GM12891 (cell line): ENCODE measurements at places on chromosomes 1 and 21.

DNA sequence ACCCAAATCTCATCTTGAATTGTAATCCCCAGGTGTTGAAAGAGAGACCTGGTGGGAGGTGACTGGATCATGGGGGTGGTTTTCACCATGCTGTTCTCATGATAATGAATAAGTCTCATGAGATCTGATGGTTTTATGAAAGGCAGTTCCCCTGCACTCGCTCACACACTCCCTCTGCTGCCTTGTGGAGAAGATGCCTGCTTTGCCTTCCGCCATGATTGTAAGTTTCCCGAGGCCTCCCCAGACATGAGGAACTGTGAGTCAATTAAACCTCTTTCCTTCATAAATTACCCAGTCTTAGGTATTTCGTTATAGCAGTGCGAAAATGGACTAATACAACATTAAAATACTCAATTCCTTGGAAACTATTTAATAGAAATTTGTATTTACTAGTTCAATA, 99.2 kb downstream of the PROX1 start:
- no peak for DNase-seq

DNA sequence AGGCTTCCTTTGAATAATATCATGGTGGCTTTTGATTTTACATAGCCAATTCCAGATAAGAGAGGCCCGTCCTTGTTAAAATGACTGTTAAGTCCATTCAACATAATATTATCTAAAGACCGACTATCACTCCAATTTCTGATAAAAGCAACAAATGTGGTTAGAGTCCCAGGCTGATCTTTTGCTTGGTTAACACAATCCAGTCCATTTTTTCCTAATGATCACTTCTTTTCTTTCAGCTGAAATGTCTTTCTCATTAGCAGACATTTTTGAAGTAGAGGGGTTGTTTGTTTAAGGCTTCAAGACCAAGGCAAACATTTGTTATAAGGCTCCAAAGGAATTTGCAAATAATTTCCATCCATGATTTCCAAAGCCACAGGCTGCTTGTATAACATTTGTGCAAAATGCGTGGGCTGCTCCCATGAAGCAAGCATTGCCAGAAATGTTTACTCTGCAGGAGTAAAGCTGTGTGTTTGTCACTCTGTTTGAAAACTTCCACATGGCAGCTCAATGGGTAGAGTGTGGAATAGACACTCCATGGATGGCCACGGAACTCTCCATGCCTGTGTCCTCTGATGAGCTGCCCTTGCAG, 111.5 kb downstream of the PSMG1 start:
- no peak for DNase-seq

GRCh38 chr1:175470078-175470477, 273.3 kb downstream of the TNR start:
- no peak for DNase-seq

DNA sequence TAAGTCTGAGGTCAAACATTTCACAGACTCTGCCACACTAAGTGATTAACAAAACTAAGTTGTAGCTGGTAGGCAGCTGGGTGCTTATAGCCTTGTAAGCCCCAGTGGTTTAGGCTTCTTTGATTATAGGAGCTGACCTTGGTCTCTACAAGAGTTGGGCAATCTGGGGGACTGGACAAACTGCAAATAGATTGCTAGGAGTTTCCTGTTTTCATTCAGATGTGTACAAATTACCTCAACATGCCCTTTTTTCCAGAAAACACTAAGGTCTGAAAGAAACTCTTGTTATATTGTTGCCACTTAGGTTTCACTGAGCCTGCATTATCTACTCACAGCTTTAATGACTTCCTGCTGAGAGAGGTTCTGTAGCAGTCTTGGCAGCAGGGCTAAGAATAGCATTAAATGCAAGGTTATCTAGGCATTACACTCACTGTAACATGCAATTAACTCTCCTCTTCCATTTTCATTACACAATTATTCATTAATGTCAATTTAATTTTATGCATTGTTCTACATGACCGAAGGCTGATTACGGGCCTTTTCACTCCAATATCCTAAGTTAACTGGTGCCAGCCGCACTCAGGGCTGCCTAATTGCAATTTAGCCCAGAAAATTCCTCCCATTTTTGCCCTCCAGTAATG, 314.0 kb downstream of the LMO4 start:
- no peak for DNase-seq

DNA sequence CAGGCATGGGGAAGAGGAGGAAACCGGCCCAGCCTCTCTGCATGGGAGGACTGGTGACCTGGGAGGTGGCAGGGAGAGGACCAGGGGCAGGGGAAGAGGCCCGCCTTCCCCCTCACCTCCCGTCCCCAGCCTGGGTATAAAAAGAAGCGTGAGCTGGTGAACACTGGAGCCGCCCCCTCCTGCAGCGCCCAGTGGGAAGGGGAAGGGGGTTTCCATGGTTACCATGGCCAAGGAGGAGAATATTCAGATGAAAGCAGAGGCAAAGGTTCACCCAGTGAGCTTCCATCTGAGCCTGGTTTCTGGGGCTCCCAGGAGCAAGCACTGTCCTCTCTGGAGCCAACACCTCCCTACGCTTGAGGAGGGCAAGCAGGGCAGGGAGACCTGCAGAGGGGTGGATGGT, 54.9 kb downstream of the ACOT7 start:
- DNase-seq, result no peak

GRCh38 chr21:45923146-45923545, 58.4 kb upstream of the COL6A1 start:
- DNase-seq, result no peak

DNA sequence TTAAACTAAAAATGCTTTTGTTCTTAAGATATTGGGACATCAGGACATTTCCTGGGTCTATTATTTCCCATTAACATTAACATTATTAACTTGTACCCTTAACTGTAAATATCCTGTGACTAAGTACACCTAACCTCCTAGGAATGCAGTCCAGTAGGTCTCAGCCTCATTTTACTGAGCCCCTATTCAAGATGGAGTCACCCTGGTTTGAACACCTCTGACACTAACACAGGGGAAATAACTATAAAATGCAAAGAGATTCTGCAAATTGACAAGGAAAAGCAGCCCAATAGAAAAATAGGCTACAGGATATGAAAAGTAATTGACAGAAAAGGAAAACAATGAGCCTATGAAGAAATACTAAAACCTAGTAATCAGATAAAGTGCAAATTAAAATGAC, 11.6 kb upstream of the NCMAP start:
- DNase-seq, result no peak

DNA sequence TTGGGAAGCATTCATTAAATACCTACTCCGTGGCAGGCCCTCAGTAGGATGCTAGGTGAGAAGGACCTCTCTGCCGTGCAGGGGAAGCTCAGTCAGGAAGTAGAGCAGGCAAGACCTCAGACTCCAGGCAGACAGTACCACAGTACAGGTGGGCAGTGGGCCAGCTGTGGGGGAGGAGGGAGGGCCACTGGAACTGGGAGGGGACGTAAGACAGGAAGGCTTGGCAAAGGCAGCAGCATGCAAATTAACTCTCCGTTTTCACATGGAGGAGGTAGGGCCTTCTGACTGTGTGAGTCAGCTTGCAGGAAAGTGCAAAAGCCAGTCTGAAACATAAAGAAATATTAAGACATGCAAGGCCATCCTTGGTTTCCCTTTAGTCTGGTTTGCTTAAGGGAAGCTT, 157.7 kb downstream of the TRIM33 start:
- peak; percentile 32 for DNase-seq

DNA sequence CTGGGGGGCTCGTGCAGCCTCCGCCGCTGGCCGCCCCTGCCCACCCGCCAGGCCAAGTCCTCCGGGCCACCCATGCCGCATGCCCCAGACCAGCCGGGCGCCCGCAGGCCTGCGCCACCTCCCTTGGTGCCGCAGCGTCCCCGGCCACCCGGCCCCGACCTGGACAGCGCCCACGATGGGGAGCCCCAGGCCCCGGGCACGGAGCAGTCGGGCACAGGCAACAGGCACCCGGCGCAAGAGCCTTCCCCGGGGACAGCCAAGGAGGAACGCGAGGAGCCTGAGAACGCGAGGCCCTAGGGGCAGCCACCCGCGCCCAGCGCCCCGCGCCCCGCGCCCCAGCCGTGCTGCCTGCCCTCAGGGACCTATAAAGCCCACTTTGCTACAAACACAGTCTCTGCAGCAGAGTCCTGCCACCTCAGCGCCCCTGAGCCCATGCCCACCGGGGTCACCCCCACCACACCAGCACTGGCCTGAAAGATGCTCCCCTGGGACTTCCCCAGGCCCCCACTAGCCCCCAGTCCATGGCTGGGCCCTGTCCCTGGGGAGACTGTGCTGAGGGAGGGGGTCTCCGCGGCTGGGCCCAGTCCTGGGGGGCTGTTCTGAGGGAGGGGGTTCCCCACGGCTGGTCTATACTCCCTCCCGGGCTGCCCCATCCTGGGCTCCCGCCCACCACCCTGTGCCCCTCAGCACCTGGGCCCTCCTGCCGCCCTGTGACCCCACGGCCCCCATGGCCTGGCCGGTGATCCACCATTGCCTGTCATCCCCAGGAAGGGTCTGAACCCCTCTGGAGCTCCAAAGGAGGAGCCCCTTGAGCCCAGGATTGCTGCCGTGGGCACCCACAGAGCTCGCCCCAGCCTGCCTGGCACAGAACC, 8.6 kb downstream of the TNFRSF18 start:
- DNase-seq, result no peak

DNA sequence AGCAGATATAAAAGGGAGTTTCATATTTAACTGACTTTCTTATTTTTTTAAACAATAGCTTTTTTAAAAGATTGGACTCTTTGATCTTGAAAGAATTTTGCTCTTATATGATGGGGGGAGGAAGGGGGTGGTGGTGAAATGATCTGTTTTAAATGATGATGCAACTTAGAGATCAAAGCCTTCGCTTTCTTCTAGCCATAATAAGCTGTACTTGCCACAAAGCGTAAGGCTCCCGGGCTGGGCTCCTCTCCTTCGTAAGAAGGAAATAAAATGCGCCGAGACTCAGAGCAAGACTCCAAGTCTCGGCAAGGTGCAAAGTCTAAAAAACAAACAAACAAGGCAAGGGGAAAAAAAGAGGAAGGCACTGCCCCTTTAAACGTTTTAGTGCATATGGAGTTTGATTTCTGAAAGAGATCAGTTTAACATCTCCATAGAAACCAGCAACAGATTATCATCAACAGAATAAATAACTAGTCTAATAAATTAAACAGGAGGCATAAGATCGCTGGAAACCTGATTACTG, 3.3 kb downstream of the CASZ1 start:
- DNase-seq, result no peak

- no peak for DNase-seq
Measured at GRCh38 chr1:86277936-86278335, 118.2 kb downstream of the ODF2L start.

DNA sequence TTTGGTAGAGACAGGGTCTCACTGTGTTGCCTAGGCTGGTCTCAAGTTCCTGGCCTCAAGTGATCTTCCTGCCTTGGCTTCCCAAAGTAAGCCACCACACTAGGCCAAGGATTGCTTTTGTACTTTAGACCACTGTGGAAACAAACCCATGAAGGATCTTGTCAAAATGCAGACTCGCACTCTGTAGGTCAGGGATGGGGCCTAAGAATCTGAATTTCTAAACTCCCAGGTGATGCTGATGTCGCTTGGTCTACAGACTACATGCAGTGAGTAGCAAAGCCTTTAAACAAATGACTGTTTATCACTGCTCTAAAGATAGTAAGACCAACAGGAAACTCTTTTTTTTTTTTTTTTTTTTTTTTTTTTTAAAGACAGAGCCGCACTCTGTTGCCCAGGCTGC, 54.1 kb upstream of the MUTYH start:
- DNase-seq, result no peak

GRCh38 chr1:51309291-51309690, 21.1 kb downstream of the TTC39A start:
- no peak for DNase-seq

GRCh38 chr1:108077991-108078390, 113.0 kb upstream of the VAV3 start:
- DNase-seq, result no peak

DNA sequence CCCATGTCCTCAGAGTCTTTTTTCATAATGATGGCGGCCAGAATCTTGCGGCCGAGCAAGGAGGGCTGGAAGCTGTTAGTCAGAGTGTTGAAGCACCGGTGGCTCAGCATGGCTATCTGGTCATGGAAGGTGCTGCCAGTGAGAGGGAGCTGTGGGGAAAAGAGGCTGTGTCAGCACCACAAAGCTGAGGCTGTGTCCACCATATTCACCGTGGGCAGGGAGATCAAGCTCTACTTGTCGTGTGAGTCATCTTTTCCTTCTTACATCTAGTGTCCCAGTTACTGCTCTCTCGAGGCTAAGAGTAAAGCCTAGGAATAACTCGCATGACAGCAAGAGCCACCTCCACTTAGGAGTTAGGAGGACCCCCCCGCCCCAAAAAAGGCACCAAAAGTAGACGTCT, 18.2 kb downstream of the ADAR start:
- DNase-seq, result no peak

- DNase-seq, result no peak
Measured at GRCh38 chr1:95058974-95059373, 13.8 kb downstream of the ALG14 start.

GRCh38 chr1:177920091-177920490, 49.8 kb downstream of the SEC16B start:
- DNase-seq, result no peak

DNA sequence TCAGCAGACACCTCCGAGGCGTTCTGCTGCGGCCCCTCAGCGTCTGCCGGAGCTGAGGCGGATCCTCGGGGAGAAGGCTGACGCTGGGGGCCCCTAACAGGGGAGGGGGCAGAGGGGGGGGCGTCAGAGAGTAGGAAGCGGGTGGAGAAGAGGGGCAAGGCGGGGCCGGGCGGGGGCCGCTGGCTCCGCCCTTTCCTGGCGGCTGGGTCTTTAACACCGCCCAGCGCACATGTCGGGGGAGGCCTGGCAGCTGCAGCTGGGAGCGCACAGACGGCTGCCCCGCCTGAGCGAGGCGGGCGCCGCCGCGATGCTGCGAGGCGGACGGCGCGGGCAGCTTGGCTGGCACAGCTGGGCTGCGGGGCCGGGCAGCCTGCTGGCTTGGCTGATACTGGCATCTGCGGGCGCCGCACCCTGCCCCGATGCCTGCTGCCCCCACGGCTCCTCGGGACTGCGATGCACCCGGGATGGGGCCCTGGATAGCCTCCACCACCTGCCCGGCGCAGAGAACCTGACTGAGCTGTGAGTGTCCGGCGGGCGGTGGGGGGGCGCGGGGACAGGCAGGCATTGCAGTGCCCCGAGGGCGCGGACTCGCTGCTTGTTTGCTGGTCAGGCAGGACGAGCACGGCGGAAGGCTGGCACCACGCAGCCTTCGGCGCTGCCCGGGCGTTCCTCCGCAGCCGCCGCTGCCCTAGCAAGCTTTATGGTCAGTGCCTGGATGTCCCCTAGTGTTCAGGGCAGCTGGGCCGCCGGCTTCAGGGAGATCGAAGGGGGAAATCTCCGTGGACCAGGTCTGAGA, at the start of gene NTRK1:
Gene NTRK1 (plus strand): TSS at position 238 of the 796 bp plus-strand sequence. CDS start 70 bp downstream, at position 308.
- peak; percentile 83 for DNase-seq

GRCh38 chr1:66351913-66352312, 182.0 kb upstream of the SGIP1 start:
- no peak for DNase-seq

DNA sequence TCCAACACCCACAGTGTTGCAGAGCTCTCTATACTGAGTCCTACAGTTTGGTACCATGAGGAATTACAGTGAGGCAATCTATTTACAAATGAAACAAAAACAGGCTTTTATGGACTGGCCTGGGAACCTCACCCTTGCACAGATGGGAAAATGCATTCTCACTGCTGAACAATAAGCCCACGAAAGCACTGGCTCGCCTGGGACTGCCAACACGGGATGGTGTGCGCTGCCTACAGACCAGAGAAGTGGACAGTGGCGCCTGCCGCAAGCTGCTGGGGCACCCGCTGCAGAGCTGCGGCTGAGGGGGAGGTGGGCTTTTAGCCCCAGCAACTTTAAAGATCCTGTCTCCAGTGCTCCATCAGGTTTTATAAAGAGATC, 28.5 kb upstream of the ABCG1 start:
- no peak for DNase-seq

- no peak for DNase-seq
Measured at GRCh38 chr1:234163267-234163919, 209.9 kb upstream of the COA6 start.
